ENCODE measurements at places on chromosomes 12 and 14. TPM values are rescaled to one million over a fixed set of nuclear protein-coding genes. Genes with fewer than 3 reads are reported as not detected.
A peak's percentile ranks its signal among the peaks of the same experiment; 100 is the strongest.

- no peak for DNase-seq
Observed at GRCh38 chr12:65756956-65757511, 67.2 kb upstream of the HMGA2 start.

GRCh38 chr14:91607322-91608047 is 97.4 kb upstream of the PPP4R3A start:
- DNase-seq: no peak

GCH1 gene
- 0.62 TPM for total RNA-seq

DNA sequence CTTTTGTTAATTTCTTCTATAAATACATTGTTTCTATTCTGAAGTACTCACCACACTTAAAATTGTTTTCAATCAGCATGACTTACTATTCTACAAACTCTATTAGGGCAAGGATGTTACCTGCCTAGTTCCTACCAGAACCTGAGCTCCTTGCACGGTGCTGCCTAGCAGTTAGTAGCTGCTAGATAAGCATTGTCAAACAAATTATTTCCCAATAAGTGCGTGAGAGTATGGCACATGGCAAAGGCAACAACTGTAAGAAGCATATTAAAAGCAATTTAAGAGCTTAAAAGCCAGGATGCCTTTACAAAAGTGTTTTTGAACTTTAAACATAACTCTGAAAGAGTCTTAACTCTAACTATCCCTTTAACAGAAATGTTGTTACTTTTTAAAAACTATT is 8.2 kb upstream of the LYZ start:
- DNase-seq: no peak

- no peak for DNase-seq
Observed at GRCh38 chr14:100617410-100618317, 30.4 kb upstream of the BEGAIN start.

ZNF740 gene
- 5.6 TPM for total RNA-seq

- no peak for DNase-seq
Observed at GRCh38 chr12:57280211-57281062, 29.4 kb upstream of the STAC3 start.

- DNase-seq: no peak
Observed at GRCh38 chr14:65745396-65746190, 333.1 kb downstream of the FUT8 start.

NEUROD4 gene
- not detected for total RNA-seq

- no peak for DNase-seq
Observed at GRCh38 chr14:87043667-87044200, 949.2 kb downstream of the GALC start.

DPF3 gene
- total RNA-seq: 27.8 TPM

DNA sequence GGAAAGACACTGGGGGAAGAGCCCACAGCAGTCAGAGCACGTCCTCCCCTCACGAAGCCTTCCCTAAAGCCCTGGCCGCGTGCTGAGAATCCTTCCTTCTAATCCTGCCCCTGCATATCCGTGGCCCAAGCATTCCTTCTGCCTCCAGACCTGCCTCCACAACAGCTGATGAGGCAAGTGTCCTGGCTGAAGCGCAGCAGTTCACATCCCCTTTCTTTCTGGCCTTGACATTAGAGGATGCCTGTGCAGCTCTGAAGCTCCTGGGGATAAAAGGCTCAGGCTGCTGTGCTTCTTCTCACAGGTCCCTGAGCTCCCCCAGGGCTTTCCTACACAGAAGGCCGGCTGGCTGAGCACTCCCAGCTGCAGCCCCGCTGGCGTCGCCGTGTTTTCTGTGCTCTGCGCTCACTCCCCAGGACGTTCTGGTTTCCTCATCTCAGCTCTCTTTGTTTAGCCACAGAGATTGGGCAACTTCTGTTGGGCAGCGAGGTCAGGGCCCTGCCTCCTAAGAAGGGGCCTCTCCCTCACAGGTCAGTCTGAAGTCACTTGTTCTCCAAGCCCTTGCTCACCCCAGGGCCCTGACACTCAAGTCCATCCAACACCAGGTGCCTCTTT is 45.8 kb downstream of the NINJ2 start:
- peak; percentile 86 for DNase-seq

- no peak for DNase-seq
Observed at GRCh38 chr12:109752117-109753053, 38.8 kb downstream of the FAM222A start.

GRCh38 chr14:44803239-44803905 is 158.4 kb downstream of the KLHL28 start:
- no peak for DNase-seq

- DNase-seq: no peak
Observed at GRCh38 chr14:61510736-61511557, 184.4 kb upstream of the HIF1A start.

GRCh38 chr14:67268426-67269150 is 27.4 kb downstream of the PALS1 start:
- no peak for DNase-seq

GALNT8 gene
- not detected for total RNA-seq

IAPP gene
- total RNA-seq: not detected

DAO gene
- not detected for total RNA-seq

DNA sequence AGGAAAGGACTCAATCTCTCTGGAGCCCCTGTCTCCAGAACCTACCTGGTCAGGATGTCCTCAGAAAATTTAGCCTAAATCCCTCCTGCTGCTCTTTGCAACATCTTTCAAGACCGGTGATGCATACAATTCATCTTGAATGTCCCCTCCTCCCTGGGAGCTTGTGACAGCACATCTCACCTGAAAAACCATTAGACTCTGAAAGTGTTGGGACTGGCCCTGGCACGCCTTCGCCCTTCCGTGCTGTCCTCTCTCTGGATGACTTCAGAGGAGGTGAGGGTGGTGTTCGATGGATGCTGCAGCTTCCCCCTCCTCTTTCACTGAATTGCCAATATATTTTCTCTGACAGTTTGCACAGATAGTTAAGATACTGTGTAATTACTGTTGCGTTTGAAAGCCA is 90.9 kb upstream of the CISTR start:
- no peak for DNase-seq

SPTB gene
- 329 TPM for total RNA-seq

DNA sequence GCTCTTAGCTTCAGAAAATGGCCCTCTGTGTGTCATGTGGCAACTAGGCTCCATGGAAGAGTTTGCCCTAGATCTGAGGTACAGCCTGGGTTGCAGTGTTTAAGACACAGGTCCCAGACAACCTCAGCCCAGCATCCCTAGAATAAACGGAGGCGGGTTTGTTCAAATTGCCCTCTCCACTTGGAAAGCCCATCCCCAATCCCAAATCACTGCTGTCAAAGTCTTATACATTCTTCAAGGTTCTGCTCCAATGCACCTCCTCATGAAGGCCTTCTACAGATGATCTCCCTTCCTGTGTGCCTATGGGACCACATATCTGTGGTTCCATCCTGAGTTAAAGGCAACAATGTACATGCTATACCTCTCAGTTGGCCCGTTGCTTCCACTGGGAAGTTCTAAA is 289.8 kb downstream of the DPF3 start:
- no peak for DNase-seq

ADAMTS20 gene
- total RNA-seq: not detected

- no peak for DNase-seq
Observed at GRCh38 chr12:9650151-9650576, 19.3 kb upstream of the CLEC2D start.

PAPLN gene
- total RNA-seq: 5.0 TPM

CLEC7A gene
- total RNA-seq: 4.2 TPM

DNA sequence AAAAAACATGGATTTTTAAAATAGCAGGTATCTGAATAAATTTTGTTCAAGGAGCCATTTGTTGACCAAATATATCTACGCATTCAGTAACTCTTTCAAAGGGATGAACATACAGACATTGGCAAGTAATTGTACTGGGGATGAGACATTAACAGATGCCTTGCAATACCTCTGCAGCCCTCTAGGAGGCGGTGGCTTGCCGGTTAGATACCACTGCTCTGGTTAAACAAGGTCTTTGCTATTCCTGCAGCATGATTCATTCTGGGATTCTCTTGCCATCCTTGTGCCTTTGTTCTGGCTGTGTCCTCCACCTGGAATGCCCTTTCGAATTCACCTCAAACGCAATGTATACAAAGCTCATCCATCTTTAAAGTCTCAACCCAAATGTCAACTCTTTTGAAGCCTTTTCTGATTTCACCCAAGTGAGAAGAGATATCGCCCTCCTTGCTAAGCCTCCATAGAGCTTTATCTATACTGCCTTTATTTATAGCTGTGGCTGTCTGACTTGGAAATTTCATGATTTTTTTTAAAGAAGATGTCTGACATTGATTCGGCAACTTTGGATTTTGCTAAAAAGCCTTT is 131.0 kb upstream of the SRRM4 start:
- DNase-seq: no peak

PLXNC1 gene
- total RNA-seq: 2.2 TPM

DNA sequence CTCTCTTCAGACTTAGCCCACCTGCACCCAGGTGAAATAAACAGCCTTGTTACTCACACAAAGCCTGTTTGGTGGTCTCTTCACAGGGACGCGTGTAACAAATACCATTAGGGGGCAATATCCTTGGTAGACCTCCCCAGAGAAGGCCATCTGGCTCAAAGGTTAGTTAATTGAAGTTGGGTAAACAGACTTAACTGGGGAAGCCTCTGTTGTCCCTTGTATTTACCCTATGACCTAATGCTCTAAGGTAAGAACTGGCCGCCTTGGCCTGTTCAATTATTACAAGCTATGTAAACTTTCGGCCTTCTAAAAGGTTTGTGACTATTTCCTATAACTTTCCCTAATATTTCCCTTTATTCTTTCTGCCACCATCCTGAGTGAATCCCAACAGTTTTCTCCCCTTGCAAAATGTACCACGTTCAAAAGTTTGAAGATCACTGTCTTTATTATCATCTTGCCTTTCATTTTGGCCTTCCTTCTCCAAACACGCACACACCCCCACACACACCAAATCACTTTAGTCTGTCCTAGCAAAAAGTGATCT is 15.3 kb upstream of the LYZ start:
- no peak for DNase-seq

DNA sequence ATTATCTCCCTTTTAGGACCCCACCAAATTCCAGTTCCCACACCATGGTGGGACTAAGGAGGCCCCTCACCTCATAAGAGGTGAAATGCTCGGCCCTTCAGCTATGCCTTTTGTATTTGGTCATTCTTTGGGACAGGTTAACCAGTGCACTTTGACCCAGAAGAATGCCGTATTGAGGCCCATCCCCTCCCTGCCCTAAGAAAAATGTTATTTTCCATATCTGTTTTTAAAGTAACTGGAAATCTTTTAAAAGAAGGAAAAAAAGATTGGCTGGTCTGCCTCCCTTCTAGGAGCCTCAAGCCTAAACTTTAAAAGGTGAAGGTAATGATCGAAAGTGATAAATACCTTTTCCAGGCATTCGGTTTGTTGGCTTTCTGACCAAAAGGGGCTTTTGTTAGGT is 5.7 kb upstream of the HOXC13 start:
- no peak for DNase-seq

- DNase-seq: no peak
Observed at GRCh38 chr14:67332468-67332867, 27.1 kb downstream of the ATP6V1D start.

GRCh38 chr12:93957168-93957567 is 191.2 kb upstream of the PLXNC1 start:
- no peak for DNase-seq

DNA sequence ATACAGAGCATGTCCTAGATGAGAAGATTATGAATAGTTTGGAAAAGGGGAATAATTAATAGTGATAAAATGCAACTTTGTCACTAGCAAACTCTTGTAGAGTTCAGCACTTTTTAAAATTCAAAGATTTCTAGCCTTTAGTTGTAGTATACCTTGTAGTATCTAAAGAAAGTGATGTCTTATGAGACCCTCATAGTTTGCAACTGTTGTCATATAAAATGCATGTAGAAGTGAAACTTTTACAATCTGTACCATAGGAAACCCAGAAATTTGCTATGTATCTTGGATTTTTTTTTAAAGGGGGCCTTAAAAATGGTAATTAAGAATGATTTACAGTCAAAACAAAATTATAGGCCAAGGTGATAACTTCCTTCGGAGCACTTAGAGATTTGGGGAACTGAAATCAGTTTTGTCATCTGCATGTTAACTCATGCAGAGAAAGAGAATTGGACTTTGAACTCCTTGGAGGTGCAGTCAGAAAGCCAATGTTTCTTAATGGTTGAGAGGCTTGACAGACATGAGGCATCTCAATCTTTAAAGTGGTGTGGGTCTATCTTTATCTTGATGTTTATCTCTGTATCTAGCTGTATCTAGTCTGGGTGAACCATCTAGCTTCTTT is 1.3 kb downstream of the LRRK2 start:
- no peak for DNase-seq

KRT6C gene
- total RNA-seq: not detected

DNA sequence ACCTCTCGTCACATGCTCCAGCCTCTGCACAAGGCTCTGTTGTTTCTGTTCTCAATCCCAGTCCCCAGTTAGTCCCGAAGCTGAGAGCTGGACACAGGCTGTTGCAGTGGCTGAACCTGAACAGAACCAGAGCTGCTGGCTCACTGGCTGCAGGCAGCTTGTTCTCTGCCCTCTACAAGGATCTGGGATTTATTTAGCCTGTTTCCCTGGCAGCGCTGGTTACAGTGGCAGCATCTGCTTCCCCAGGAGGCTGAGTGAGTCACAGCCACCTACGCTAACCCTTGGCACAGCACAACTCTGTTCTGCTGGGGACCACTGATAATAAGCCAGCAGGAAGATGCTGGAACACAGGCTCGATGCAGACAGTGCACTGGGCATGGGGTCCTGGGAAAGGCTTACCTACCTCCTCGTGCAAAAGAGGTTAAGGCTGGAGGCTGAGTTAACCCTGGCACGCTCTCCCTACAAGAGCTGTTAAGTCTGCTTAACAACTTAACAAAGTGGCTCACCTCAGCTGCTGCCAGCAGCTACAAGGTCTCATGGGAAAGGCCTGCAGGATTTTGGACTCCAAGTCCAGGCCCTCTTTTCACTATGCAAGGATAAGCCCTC is 299.6 kb downstream of the PCNX1 start:
- no peak for DNase-seq

- DNase-seq: peak; percentile 13
Observed at GRCh38 chr12:46830731-46831334, 5.0 kb upstream of the SLC38A4 start.

- no peak for DNase-seq
Observed at GRCh38 chr12:19855851-19856250, 416.6 kb downstream of the AEBP2 start.

GRCh38 chr14:103633391-103633790 is 4.4 kb downstream of the KLC1 start:
- no peak for DNase-seq

MANSC4 gene
- not detected for total RNA-seq

GRCh38 chr14:70448633-70449340 is 3.2 kb upstream of the ADAM21 start:
- no peak for DNase-seq

- no peak for DNase-seq
Observed at GRCh38 chr12:107803092-107803491, 28.6 kb downstream of the ASCL4 start.

GPR68 gene
- total RNA-seq: not detected

DNA sequence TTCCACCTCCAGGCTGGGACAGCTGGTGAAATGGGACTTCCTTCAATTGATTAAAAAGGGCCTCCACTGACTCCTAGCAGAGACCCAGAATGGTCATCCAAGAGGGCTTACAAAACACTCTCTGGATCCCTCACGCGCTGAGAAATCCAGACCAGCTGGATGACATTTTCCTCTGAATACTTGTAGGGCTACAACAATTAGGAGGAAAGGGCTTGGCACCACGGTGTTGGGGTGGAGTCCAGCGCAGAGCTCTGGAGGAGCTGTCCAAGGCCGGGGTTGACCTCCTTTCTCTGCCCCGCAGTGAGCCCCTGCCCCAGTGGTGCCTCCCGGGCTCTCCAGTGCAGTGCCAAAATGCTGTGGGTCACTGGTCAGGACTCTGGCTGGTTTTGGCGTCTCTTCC is 189.0 kb upstream of the CCND2 start:
- DNase-seq: no peak
